ENCODE measurements at places on chromosomes 12 and 14.

DNA sequence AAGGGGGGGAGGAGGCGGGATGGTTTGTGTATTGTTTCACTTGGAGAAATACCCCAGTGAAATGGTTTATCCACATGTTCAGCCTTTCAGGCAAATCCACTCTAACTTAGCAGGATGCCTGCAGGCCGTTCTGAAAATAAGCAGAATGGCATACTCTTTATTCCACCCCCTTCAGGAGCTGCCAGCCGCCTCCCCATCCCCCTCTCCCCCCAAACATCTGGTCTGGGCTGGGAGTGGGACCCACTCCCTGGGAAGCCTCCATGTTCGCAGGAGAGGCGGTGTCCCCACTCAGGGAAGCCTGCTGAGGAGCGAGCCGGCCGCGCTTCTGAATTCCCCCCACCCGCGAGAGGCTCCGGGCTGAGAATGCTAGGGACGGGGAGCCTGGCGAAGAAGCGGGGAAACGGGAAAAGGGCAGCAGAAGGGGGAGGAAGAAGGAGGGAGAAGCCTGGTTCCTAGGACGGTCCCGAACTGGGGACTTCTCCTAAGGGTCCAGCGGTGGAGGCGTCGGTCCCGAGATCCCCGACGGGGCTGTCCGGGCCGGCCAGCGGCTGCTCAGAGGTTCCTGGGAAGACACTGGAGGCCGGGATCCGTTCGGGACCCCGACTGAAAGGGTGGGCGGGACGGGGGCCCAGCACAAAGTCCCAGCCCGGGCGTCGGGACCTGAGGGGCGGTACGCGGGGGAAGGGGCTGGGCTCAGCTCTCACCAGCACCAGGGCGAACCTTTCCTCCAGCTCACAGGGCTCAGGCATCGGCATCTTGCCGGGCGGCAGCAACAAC, 666 bp downstream of the FMNL3 start:
- peak; percentile 5 for DNase-seq

GRCh38 chr12:27107986-27108385, 25.6 kb upstream of the C12orf71 start:
- DNase-seq = no peak

DNA sequence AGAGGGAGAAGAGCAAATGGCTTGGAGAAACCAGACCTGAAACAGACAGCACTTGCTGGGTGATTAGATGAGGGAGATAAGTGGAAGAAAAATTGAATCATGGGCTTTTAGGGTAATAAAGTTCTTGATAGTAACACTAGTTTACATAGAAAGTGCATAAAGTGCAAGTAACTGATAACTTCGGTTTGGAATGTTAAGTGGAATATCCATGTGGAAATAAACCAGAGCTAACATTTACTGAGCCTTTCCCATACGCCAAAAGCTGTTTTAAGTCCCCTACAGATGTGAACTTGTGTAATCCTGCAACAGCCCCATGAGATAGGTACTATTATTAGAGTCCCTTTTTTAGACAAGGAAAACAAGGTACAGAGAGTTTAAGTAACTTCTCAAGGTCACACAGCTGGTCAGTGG, 77.1 kb upstream of the NUDT4 start:
- DNase-seq = no peak

GRCh38 chr12:94435511-94435927, 24.1 kb downstream of the CEP83 start:
- no peak for DNase-seq

DNA sequence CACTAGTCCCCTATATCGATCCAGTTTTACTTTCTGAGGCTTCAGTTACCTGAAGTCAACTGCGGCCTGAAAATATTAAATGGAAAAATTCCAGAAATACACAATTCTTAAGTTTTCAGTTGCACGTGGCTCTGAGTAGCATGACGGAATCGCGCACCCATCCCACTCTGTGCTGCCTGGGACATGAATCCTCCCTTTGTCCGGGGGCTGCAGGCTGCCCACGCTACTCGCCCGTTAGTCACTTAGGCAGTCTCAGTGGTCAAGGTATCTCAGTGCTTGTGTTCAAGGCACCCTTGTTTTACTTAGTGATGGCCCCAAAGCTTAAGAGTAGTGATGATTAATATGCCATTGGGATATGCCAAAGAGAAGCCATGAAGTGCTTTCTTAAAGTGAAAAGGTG, 46.6 kb downstream of the LGMN start:
- no peak for DNase-seq

GRCh38 chr14:33647385-33647786, 303.5 kb downstream of the EGLN3 start:
- DNase-seq = no peak

DNA sequence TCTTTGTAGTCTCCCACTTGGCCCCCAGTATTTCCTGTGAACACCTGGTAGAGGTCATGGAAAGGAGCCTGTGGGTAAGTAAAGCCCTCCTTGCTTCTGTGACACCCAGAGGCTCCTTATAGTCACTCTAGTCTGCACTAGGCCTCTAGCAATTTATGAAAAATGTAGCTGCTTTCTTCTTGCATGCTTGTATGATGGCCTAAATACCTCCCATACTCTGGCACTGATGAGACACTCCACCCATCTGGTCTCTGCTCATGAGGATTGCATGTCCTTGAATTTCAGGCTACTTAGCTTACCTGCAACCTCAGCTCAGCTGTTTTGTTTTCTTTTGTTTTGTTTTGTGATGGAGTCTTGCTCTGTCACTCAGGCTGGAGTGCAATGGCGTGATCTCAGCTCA, 4.6 kb upstream of the A2ML1 start:
- no peak for DNase-seq

DNA sequence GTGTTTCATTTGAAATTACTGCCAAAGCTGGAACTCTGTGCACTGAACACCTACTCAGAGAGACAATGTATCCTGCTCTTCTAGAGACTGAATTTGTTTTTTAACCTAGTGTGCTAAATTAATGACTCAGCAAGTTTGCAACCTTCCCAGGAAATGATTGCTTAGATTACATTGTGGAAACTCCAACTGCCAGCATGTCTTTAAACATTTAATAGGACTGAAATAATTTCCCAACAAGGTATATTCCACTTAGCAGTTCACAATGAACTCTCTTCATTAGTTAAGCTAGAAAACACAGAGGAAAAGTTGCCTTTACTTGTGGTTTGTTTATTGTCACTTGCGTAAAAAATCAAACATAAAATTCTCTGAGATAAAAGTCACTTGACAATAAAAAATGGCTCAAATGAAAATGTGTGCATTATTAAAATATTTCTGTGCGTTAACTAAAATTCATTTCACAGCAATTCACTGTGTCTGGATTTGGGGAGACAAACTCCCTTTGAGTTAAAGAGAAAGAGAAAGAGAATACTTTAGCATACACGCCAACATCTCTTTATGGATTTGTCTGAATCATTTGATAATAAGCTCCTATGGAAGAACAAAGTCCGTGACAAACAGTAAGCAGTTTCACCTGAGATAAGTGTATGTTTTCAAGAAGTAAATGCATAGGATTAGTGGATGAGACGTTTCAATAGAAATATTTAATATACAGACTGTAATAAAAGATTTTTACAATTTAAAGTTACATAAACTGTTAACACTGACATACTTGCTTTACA, 284.0 kb downstream of the PRKD1 start:
- DNase-seq = no peak

DNA sequence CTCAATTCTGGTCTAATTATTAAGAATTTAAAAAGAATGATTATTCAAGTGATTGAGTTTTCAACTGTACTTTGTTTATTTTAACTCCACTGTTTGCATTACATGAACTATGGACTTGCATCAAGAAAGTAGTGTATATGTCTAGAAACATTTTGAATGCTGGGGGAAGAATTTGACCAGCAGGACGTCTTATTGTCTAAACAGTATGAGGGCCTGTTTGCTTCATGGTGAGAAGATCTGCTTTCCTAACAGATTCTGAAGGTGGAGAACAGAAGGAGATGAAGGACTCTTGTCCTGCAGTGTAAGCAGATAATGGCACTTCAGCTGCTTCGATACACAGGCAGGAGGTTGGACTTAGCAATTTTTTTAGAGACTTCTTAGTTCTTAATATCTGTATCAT, 176.0 kb downstream of the DACT1 start:
- DNase-seq = no peak

DNA sequence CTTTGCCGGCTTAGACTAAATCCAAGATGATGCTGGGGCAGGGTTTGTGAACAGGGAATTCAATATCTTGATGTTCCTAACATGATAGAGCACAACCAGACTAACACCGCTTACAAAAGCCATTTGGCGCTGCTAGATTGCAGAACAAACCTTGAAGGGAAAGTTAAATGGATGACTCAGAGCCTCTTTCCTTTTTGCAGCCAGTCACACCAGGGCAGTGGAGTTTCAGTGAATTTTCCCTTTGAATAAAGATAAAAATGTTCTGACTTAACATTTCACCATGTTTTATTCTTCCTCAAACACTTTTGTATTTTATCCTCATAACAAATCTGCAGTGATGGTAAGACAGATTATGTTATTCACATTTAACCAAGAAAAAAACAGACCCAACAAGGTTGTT, 47.3 kb downstream of the PDE6H start:
- no peak for DNase-seq

GRCh38 chr14:105525861-105526775, at the start of gene TMEM121:
TSS of gene TMEM121 (plus strand) at chr14:105526583. CDS start at chr14:105528835, 2,252 bp downstream.
- DNase-seq = no peak

DNA sequence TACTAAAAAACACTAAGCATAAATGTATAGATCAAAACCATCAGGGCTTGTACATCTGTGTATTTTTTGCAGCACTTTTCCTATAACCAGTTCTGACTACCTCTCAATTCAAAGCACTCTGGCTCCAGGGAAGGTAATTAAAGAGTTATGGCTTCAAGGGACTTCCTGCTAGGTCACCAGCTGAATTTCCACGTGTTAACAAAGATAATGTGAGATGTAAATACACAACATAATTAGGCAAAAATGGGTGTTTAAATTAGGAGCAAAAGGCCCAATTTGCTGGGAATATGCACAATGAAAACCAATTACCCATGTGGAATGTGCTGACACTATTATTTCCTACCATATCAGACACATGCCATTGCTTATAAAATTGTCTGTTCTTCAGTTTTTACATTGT, 513.4 kb upstream of the FLRT2 start:
- no peak for DNase-seq

- DNase-seq = no peak
Measured at GRCh38 chr12:120211904-120212283, 11.0 kb upstream of the RPLP0 start.

DNA sequence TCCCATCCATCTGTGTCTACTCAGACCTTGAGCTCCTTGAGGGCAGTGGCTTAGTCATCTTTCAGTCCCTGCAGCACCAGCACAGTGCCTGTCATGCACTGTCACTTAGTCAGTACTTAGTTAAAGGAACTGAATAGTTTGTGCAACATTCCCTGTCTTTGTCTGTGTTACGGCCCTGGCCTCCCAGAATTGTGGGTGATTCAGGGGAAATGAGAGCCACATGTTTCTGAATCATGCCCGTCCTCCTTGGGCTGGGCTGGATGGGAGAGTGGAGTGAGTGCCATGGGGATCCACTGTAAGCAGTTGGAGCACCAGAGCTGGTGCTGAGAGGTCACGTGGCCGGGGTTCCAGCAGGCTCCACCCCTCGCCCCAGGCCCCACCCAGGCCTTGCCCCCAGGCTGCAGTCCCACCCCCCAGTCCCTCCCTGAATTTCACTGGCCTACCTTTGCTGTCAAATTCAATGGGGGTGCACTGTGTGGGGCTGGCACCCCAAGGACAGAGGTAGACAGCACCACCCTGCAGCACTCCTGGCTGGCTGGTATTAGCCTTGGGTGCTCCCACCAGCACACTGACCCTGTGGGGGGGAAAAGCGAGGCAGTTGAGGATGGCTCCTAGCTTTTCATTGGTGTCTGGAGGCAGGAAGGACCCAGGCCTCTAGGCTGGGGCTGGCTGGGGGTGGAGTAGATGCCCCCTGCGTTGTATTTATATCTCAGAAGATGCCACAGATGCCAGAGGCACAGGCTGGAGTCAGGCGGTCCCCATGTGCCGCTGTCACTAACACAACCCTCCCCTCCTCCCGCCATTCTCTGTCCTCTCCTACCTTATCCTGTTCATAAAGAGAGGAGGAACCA, 7.5 kb downstream of the ITGA5 start:
- peak; percentile 64 for DNase-seq

GRCh38 chr12:52952076-52952801, 3.3 kb downstream of the KRT18 start:
- DNase-seq = no peak

DNA sequence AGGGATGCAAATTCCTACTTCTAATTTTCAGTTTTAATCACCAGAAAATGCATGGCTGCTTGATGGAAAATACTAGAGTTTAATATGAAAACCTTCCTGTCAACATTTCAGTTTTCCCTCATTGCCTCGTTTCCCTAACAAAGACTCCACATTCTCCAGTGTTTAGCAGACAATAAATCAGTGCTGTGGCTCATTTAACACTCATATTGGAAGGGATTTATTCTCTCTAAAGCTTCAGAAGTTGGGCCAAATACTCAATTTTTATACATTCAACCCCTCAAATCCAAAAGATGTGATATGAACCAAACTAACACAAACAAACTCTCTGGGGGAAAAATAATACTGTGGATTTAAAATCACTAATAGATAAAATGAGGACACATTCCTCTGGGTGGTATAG, 482.5 kb downstream of the FLRT2 start:
- no peak for DNase-seq

- DNase-seq = no peak
Measured at GRCh38 chr14:59333668-59334067, 131.5 kb downstream of the GPR135 start.

GRCh38 chr12:72747111-72747849, 475.1 kb downstream of the TRHDE start:
- DNase-seq = no peak

DNA sequence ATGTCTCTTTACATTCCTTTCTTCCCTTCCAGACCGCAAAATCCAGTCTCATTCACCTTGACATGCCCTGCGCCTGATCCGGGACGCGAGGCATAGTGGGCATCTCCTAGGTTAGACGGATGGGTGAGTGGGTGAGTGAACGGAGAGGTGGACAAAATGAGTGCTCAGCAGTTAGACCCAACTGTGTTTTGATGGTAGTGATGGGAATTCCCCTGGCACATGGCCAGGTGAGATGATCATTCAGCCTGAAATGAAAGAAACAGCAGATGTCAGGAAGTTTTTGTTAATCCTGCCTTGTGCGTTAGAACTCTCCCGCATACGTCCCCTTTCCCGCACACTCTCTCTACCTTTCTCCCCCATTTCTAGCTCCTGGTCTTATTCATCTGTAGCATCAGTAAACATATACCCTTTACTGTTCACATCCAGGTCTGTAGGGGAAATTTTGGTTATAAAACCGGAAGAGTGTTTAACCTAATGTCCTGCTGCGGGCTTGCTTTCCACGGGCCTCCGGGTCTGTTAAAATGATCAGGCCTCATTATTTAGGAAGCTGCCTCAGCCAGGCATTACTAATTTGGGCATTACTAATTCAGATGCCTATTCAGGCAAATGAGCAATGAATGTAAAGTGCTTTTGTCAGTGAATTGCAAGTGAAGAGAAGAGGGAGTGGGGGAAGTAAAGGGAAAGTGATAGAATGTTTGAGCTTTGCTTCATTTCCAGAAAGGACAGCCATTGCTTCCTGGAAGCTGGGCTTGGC, 172.8 kb downstream of the ETV6 start:
- peak; percentile 40 for DNase-seq

- no peak for DNase-seq
Measured at GRCh38 chr12:10241727-10242126, 29.1 kb downstream of the GABARAPL1 start.

GRCh38 chr14:56005191-56006053, 112.8 kb upstream of the PELI2 start:
- DNase-seq = no peak

GRCh38 chr14:96166461-96167223, 38.0 kb upstream of the BDKRB2 start:
- DNase-seq = no peak

GRCh38 chr12:5967645-5968415, 22.8 kb upstream of the ANO2 start:
- no peak for DNase-seq

All from CD4-positive, alpha-beta T cell treated with Interleukin-6 at 100 ng/mL for 8 hours (primary cell).